EL (cell line): ENCODE measurements at places on chromosomes 12 and 14.

DNA sequence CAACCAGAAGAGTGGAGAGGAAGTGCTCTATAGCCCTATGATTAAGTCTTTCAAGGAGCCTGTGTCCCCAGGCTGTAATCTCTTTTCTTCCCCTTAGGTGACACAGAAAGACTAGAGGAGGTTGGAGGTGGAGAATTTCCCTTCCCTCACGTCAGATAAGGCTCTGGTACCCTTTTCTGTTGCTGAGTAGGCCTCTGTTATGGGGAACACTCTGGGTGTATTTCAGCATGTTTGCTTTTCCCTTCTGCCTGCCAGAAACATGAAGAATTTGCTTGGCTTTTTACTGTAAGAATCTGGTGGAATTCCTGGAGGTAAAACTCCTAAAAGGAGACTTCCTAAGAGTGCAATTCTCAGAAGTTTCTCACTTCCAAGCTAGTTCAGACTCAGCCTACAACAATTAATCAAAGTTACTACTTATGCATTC is 58.3 kb downstream of the SIX1 start:
- no peak for DNase-seq

DNA sequence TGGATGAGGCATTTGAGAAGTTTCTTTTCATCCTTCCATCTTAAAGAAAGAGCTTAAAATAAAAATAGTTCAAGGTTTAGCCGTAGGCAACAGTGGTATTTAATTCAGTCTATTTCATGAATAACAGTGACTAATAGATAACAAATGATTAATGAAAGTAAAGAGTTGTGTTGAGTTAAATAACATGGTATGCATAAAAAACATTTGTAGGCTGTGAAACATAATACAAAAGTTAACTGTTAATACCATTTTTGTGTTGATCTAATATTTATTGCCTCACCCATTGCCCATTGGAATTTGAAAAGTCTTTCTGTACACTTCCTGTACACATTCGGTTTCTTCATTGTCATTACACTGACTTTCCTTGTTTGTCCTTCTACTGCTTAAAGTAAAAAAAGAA is 108.6 kb upstream of the PDE3A start:
- peak; percentile 23 for DNase-seq

GRCh38 chr12:98222135-98222534 is 293.3 kb upstream of the TMPO start:
- no peak for DNase-seq

- DNase-seq = peak; percentile 94
Measured at GRCh38 chr12:69415471-69416275, 54.5 kb upstream of the FRS2 start.

GRCh38 chr12:128816643-128816920 is 7.2 kb downstream of the SLC15A4 start:
- no peak for DNase-seq
